ENCODE measurements at places on chromosomes 16 and 17.

- DNase-seq, result no peak
Observed at GRCh38 chr16:14372471-14372870, 257.6 kb downstream of the PARN start.

DNA sequence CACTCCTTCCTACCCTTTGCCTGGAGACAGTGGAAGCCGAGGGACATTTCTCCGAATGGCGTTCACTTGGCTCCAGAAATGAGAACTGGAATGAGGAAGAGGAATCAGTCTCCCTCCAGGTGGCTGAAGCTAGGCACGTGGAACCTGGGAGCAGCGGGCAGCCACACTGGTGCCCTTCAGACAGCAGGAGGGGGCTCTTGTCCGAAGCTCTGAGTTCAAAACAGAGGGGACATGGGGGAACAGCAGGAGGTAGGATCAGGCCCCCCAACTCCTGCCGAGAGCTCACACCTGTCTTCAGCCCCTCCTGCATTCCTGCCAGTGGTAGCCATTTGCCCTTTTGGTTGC lies 41.5 kb downstream of the TMEM235 start:
- DNase-seq, result no peak

- no peak for DNase-seq
Observed at GRCh38 chr16:85605912-85606841, 6.9 kb upstream of the GSE1 start.

DNA sequence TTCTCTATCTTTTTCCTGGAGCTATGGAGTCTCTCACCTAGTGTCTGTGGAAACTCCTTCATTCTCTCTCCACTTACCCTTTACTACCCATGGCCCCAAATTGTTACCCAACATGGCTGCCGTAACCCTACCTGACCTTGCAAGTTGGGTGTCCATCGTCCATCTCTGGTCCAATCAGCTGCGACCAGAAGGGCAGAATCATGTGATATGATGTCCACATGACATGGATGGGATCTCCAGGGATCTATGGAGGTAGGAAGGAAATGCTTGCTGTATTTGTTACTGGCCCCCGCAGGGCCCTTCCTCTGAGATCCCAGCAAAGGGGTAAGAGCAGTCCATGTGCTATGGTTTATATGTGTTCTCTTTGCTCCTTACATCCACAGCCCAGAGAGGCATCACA lies 8.0 kb upstream of the DRC7 start:
- no peak for DNase-seq

DNA sequence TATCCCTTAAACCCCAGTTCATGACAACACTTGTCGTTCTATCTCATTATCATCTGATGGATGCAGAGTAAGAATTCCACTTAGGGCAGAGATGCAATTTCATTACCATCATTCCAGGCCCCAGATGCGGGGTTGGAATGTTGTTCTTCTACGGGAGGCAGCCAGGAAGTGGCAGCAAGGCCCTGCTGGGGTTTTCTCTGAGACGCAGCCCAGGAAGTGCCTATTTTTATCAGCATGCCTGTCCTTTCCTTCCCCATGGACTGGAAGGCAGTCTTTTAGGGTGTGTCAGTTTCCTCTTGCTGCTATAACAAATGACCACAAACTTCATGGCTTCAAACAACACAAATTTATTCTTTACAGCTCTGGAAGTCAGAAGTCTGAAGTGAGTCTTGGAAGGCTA lies 246.6 kb upstream of the DYNLRB2 start:
- DNase-seq, result no peak

DNA sequence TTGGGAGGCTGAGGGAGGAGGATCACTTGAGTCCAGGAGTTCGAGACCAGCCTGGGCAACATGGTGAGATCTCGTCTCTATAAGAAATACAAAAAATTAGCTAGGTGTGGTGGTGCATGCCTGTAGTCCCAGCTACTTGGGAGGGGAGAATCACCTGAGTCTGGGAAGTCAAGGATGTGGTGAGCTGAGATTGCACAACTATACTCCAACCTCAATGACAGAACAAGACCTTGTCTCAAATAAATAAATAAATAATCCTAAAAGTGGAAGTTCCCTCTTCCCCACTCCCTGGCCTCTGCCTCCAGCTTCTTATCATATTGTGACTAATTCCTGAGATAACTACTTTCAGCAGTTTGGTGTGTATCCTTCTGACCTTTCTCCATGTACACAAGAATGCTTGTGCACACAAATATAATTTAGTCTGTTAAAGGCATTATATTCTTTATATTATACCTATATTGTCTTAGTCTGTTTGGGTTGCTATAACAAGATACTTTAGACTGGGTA lies 23.5 kb upstream of the DNAJA2 start:
- no peak for DNase-seq

- DNase-seq, result no peak
Observed at GRCh38 chr16:27549464-27549745, 308 bp downstream of the GTF3C1 start.

- DNase-seq, result no peak
Observed at GRCh38 chr16:52976539-52977167, 76.0 kb downstream of the CHD9NB start.

- DNase-seq, result no peak
Observed at GRCh38 chr17:7258731-7259554, 3.3 kb downstream of the CLDN7 start.

DNA sequence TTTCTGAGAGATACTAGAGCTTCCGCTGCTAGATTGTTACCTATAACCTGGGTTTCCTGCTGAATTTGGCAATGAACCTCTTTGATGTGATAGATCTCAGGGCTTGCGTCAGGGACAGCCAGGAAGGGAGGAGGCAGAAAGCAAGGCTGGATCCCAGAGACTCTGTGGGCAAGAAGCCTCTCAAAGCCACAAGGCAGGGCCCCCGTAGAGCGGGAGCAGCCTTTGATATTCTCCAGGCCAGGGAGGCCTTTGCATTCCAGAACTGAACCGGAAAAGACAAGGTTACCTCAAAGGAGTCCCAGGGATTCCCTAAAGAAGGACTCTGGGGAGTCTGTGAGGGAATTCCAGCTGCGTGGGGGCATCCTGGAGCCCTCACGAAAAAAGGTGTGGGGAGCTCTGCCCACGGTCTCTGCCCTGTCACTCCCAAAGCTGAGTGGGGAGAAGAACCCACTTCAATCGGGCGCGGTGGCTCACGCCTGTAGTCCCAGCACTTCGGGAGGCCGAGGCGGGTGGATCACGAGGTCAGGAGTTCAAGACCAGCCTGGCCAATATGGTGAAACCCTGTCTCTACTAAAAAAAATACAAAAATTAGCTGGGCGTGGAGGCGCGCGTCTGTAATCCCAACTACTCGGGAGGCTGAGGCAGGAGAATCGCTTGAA lies 14.3 kb upstream of the SCIMP start:
- DNase-seq, result peak; percentile 36

DNA sequence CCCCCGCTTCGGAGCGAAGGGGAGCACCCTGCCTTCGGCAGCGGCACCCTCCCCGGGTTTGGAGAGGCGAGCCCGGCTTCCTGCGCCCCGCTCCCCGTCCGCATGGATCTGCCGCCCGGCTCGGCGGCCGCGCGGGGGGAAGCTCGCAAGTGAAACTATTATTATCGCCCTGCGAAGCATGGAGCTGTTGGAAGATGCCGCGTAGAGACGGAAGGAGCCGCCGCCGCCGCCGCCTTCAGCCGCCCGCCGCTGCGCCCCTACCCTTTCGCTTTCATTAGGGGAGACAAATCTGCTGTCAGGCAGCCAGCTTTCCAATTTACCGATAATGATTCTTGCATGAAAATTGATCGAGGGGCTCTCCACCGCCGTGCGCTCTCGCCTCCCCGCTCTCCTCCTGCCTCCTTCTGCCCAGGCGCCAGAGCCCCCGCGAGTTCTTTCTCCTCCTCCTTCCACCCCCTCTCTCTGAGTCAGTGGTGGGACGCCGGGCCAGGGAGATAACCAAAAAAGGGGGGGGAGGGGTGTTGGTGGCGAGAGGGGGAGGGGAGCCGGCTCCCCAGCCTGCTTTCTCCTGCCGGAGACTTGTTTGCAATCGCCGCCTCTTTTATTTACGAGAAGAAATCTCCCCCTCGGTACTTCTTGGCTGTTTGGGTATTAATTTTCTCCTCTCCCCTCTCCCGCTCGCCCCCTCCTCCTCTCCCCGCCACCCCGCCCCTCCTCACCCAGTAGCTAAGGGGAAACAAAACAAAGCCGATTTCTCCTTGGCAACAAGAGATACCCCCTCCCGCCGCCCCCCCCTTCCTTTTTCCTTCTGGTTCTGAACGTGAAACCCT lies 58.0 kb upstream of the GSE1 start:
- peak; percentile 92 for DNase-seq

- DNase-seq, result no peak
Observed at GRCh38 chr17:8442310-8442709, 6.6 kb downstream of the NDEL1 start.

GRCh38 chr17:1783834-1784611 lies 22.2 kb downstream of the SERPINF1 start:
- peak; percentile 95 for DNase-seq

DNA sequence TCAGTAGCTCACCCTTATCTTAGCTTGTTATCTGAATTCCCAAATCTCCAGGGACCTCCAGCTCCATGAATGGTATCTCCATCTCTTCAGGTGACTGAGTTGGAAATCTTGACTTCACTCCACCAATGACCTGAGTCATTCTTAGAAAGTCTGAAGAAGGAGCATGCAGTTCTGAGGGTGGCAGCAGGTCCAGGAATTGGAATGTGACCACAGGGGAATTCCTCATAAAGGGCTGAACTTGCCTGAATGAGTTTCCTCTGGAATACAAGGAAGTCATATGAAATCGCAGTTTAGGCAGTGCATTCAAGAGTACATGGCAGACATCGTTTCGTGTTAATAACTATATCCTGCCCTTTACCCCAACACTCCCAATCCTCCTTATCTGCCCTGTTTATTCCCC lies 12.5 kb upstream of the PYY start:
- no peak for DNase-seq
